ENCODE measurements at places on chromosomes 7 and 10.

- peak; percentile 38 for DNase-seq
Measured at GRCh38 chr7:11830582-11831155, 1.3 kb downstream of the THSD7A start.

GRCh38 chr10:6204341-6205191, 1.8 kb downstream of the PFKFB3 start:
- DNase-seq, result no peak

GRCh38 chr7:27771111-27771510, 31.1 kb downstream of the TAX1BP1 start:
- DNase-seq, result no peak

DNA sequence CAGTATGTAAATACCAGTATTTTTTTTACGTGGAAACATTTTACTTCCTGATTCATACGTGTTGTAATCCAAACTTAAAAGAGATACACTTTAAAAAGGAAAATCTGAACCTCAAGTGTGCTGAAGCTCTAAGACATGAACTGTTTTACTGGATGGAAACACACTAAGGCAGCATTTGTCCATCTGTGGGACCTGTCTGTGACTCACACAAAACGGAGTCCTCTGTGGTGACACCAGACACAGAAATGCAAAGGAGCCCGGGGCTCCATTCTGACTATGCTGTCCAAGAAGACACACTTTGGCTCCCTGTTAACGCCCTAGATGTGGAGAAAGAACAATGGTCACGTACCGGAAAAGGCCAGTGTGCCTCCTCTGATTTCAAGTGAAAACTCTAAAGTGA, 23.9 kb downstream of the RNF133 start:
- DNase-seq, result no peak

- no peak for DNase-seq
Measured at GRCh38 chr10:97333351-97333600, 1.3 kb downstream of the FRAT2 start.

GRCh38 chr7:105910172-105910571, 33.8 kb upstream of the ATXN7L1 start:
- no peak for DNase-seq

DNA sequence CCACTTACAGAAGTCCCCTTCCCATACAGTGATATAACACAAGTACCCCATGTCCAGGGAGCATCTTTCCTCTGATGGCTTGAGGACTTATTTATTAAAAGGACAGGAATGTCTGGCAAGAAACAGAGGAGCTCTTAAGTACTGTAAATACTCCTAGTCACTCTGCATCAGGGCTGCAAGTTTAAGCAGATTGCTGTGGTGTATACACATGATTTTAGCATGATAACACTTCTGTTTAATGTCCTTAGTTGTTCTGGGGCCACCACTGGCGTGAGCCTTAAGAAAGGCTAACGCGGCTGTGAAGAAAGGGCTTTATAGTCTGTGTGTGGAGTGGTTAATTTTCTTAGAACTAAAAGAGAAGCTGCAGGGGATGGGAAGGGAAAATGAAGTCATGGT, 65.7 kb downstream of the GBF1 start:
- DNase-seq, result no peak

DNA sequence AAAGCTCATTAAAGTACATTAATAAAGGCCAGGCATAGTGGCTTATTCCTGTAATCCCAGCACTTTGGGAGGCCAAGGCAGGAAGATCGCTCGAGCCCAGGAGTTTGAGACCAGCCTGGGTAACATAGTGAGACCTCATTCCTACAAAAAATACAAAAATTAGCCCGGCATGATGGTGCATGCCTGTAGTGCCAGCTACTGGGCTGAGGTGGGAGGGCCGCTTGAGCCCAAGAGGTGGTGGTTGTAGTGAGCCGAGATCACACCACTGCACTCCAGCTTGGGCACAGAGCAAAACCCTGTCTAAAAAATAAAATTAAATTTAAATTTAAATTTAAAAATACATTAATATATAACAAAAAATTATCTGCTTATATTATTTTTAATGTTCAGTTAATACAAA, 7.1 kb upstream of the TAS2R39 start:
- DNase-seq, result no peak

DNA sequence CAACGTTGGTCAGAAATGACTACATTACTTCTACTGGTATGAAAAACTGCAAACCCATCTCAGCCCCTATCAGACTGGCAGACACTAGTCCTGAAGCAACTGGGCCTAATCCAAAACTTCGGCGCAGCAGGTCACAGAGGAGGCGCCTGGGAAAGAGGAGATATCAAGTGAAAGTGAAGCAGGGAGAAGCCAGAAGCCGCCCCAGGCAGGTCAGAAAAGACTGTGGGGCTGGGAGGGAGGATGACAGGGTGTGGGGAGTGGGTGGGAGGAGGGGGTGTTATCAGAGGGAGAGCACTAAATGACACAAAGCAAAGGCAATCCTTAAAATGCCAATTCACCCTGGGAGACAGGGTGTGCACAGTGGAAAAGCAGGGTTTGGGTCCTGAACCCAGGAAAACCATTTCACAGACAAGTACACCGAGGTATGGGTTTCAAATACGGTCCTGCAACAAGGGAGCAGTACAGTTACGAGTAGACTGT, 731 bp downstream of the CHCHD3 start:
- no peak for DNase-seq

GRCh38 chr10:15859509-15859905, 800 bp downstream of the MINDY3 start:
- DNase-seq, result no peak

DNA sequence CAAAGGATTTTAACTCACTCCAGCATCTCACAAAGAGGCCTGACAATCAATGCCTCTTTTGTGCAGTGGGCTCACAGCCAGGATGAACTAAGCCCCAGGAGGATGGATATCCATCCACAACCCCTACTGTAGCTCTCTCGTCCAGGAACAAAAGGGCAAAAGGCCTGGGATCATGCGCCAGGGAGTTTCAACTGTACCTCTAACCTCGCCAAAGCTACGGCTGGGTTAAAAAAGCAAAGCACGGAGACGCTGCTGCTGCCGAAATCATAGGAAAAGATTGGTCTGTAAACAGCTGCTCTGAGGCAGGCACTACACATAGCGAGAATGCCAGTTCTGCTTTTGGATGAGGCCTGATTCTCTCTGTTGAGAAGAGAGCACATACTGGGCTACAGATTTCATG, 32.1 kb downstream of the VSTM4 start:
- no peak for DNase-seq

DNA sequence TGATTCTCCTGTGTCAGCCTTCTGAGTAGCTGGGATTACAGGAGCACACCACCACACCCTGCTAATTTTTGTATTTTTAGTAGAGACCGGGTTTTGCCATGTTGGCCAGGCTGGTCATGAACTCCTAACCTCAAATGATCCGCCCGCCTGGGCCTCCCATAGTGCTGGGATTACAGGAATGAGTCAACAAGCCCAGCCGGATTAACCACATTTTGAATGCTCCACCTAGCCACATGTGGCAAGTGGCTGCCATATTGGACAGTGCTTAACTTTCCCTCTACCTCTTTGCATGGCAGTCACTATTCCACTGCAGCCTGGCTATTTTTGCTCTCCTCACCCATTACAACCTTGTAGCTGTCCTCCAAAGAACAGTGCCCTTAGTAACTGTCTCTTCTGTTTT, 160.1 kb downstream of the GATA3 start:
- peak; percentile 39 for DNase-seq

DNA sequence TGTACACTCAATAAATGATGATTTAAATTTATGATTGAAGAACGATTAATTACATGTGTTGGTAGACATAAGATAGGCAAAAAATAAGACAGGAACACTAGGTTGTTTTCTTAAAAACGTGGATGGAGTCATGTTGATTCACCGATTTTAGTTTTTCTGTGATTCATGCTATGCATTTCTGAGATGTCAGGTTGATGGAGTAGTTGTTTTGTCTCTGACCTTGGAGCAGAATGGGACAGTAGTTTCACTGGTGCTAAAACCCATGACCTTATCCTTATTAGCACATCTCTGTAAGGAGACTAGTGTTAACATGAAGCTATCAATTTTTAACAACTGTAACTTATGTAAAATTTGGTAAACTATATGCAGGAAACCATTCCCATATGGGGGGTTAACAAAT, 611.6 kb upstream of the FZD8 start:
- DNase-seq, result no peak

- peak; percentile 55 for DNase-seq
Measured at GRCh38 chr7:76225379-76225778, 23.7 kb downstream of the SRRM3 start.

DNA sequence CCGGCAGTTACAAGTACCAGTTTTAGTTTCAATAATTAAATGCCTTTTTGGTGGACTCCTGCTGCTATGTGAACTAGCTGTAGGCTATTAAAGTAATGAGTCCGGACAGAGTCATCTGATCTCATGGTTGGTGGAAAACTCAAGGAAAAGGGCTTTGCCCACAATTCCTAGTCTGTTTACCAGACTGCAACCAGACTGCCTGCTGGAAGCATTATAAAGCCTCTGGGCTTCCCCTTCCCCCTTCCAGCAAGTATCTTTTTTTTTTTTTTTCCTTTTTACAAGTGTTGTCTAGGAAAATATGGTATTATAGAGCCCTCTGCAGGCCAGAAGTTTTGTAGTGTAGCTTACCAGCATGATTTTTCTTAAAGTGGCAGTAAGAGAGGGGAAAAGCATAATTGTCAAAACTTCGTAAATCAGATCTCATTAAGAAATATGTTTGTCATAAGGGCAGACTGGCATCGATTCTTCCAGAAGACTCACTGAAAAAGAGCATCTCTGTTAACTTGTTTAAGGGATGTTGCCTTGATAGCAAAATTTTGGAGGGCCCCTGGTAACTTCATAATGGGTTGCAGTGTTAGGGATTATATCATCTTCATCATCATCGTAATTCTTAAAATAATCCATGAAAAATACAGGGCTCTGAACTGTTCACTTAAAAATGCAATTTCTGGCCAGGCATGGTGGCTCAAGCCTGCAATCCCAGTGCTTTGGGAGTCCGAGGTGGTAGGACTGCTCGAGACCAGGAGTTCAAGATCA, 181.3 kb downstream of the TAX1BP1 start:
- peak; percentile 88 for DNase-seq

DNA sequence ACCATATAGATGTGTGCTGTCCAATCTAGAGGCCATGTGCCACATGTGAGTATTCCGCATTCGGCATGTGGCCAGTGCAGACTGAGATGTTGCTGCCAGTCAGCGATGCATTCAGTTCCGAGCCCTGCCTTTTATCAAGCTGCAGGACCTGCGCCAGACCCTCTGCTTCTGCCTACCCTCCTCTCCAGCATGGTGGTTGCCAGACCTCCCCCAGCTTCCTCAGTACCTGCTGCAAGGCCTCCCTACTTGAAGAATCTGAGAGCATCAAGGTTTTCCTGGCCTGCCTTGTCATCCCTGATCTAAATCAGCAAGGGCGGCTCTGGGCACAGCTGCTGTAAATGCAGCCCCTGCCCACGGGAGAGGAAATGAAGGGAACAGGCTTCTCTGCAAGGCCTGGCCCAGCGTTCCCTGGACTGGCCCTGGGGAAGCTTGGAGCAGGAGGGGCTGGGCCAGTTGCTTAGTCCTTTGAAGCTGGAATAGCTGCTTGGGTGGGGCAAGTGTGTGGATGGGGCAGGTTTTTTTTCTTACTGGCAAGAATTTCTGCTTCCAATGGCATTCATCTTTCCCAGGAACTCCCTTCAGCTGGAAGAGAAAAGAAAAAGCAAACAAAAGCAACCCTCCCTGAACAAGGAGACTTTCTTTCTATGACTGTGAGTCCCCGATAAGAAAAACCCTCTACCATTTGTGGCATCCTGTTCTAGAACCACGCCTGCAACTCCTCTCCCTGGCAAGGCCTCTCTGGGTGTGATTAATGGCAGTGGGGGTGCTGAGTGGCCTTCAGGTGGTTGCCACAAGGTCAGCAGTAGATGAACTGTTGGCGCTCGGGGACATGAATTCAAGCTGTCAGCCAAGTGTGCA, 93.0 kb downstream of the NHLRC2 start:
- no peak for DNase-seq

DNA sequence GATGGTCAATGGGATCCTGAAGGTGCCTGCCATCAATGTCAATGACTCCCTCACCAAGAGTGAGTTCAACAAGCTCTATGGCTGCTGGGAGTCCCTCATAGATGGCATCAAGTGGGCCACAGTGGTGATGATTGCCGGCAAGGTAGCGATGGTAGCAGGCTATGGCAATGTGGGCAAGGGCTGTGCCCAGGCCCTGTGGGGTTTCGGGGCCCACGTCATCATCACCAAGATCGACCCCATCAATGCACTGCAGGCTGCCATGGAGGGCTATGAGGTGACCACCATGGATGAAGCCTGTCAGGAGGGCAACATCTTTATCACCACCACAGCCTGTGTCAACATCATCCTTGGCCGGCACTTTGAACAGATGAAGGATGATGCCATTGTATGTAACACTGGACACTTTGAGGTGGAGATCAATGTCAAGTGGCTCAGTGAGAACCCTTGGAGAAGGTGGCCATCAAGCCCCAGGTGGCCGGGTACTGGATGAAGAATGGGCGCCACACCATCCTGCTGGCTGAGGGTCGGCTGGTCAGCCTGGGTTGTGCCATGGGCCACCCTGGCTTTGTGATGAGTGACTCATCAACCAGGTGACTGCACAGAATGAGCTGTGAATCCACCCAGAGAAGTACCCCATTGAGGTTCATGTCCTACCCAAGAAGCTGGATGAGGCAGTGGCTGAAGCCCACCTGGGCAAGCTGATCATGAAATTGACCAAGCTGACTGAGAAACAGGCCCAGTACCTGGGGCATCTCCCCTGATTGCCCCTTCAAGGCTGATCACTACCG, 63.0 kb upstream of the ANTXRL start:
- DNase-seq, result no peak

DNA sequence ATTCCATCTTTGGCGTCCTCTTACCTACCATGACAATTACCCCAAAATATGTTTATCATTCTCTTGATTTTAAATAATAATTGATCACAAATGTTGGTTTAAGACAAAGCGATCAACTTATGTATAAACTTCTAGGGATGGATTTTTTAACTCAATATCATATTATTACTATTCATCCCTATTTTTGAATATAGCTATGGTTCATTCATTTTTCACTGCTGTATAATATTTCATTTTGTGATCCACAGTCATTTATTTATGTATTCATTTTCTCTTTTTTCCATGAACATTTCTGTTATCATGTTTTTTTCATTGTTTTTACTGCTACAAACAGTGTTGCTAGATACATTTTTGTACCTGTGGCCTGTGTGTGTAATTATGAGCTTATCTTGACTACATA, 61.3 kb upstream of the MET start:
- DNase-seq, result no peak

Measured in T47D (cell line).